ENCODE measurements at places on chromosomes 1 and 21. TPM values are rescaled to one million over a fixed set of nuclear protein-coding genes. Genes with fewer than 3 reads are reported as not detected.

- no peak for DNase-seq
Measured at GRCh38 chr1:176566004-176566975, 103.3 kb downstream of the PAPPA2 start.

DNA sequence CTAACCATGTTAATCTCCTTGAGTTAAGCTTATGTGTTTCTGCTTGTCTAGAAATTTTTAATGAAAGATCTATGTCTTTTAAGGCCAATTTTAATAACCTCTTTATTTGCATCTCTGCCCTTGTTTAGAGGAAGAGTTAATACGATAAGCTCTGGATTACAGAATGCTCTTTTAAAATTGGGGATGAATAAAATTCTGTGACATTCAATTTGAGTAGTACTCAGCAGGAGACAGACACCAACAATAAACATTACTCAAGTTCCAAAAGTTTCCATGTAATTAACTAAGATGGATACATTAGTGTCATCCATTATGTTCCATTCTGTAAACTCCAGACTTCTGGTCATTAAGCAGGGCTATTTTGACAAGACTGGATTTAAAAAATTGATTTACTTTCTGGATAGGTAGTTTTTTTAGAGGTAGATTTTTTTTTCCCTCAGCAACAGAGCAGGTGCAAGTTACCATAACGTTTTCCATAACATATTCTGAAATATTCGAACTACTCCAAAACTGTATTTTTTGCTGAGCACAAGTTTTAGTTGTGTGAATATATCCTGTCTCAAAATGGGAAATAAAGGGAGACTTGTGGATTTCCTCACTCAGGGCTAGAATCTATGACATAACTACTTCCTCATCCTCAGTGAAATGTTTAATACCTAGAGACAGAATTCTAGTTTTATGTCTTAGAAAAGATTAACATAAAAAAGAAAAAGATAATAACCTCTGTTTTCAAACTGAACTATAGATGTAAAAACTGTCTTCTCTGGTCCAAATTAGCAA, 221.7 kb downstream of the NEGR1 start:
- DNase-seq = no peak

- peak; percentile 45 for DNase-seq
Measured at GRCh38 chr1:203306089-203306964, 1.0 kb downstream of the BTG2 start.

GJA5 gene
- polyA plus RNA-seq = not detected

GRCh38 chr1:209650454-209650853, 1.8 kb downstream of the LAMB3 start:
- no peak for DNase-seq

DNA sequence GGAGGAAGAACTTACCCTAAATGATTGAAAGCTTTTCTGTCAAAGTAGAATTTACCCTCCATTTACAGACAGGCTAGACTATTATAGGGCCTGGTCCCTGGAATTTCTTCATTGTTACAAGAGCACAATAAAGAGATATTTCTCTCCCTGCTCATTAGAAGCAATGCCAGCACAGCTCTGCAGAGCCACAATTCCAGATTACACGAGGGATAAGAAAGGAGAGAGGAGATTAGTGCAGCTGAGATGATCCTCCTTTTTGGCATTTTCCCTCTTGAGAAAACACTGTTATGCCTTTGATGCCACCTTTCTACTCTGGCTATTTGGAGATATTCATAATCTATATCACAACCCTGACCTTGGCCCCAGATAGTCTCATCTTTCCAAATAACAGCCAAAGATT, 1119.5 kb upstream of the TMPRSS15 start:
- no peak for DNase-seq

DNA sequence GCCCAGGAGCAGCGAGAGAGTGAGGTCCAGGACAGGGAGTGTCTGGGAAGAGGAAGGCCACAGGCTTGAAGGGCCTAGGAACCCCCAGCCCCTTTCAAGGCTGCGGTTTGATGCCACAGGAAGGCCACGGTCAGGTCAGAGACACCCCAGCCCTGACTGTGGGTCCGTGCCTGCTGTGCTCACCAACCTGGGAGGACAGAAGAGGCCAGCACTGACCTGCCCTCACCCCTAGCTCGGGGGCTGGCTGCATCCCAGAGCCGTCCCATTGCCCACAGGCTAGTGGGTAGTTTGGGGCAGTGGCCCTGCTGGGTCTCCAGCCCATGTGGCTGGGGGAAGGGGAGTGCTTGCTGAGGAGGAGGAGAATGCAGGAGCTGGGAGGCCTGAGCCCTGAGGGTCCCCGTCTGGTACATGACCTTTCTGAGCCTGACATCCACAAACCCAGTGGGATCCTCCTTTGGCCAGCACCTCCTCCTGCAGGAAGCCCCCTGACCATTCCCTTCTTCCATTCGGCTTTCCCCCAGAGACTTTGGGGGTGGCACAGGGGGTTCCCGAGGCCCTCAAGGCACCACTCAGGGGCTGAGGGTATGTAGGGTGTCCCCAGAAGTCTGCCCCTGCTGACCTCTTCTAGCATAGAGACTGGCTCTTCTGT, 54.3 kb downstream of the WNT9A start:
- no peak for DNase-seq

DNA sequence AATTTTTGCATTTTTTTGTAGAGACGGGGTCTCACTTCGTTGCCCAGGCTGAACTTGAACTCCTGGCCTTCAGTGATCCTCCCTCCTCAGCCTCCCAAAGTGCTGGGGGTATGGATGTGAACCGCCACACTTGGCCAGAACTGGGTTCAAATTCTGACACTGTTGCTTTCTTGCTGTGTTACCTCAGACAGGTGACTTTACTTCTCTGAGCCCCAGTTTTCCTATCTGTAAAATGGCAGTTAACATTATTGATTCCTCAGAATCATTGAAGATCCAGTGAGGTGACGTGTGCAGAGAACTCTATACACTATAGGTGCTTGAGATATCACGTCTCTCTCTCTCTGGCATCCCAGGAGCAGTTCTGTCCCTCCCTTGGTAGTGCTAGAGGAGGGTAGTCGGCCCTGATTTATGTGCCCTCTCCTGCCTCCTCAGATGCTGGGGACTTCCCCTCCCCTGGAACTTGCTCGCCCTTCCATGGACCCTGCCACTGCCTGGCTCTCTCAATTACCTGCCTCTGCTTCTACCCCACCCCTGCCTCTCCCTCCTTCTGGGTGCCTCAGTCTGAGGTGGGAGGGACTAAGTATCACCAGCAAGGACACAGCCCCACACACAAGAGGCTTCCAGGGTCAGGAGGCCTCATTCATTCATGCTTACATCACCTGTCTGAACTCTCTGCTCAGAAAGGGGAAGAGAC, 2.8 kb upstream of the HPCA start:
- no peak for DNase-seq

PLA2G2D gene
- polyA plus RNA-seq = not detected

TP53BP2 gene
- 16.7 TPM for polyA plus RNA-seq

- DNase-seq = no peak
Measured at GRCh38 chr1:210076620-210077019, 138.6 kb downstream of the SYT14 start.

A3GALT2 gene
- not detected for polyA plus RNA-seq

LRRC38 gene
- polyA plus RNA-seq = not detected

KCNE2 gene
- polyA plus RNA-seq = 0.27 TPM

- DNase-seq = peak; percentile 68
Measured at GRCh38 chr1:160205242-160206035, at the start of gene PEA15. Gene PEA15 (plus strand): TSS chr1:160205384. CDS start chr1:160211545, 6,161 bp downstream.

DNA sequence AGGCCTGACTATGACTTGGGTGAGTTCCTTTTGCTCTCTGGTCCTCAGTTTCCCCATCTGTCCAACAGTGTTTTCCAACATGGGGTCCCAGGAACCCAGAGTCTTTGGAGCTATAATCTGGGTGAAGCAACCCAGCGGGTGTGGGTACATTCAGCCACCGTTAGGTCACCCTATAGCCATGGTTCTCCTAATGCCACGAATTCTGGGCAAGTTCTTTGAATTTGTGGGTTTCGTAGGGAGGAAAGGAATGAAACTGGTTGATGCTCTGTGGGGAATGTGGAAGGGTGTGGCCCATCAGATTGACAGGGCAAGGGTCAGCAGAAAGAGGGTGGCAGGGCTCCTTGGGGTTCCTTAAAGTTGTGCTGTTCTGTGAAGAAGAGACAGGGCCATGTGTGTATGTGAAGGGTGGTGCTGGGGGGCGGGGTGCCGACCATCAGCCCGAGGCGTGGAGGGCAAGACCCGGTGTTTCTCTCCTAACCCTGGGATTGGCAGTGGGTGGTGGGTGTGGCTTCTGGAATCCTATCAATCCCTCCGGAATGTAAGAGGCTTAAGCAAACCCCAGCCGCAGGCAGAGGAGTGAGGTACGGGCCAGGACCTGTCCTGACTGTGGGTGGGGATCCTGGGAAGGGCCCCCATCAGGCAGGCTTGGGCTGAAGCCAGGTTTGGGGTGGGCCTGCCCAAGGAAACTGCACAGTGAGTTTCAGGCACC, 35.5 kb upstream of the ZNF362 start:
- DNase-seq = no peak

GRCh38 chr1:224106568-224107281, 7.2 kb upstream of the FBXO28 start:
- no peak for DNase-seq
